ENCODE measurements at places on chromosomes 2 and 18.

DNA sequence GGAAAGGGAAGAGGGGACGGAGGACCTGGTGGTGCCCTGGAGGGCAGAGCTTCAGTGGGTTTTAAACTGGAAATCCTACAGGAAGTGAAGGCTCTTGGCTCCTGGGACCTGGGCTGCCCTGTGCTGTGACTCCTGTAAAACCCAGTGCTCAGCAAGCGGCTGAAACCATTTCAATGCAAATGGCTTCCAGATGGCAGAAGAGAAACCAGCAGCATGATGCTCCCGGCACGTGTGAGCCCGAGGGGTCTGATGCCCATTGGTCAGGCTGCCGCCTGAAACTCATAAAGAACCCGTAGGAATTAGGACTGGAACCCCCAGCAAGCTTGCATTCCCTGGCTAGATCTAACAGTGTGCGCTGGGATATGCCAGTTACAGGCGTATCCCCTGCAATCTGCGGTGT, 109.2 kb upstream of the THOC1 start:
- H3K27ac ChIP-seq, result peak overlapping the region; percentile 48
- H3K27me3 ChIP-seq, result no peaks in the 10 kb centered on the region
- DNase-seq, result no peak
- H3K4me1 ChIP-seq, result peaks cover 40% of the 10 kb centered on the region

GRCh38 chr2:100146657-100146960, 4.2 kb upstream of the AFF3 start:
- H3K4me1 ChIP-seq, result no peaks in the 10 kb centered on the region
- no peaks in the 10 kb centered on the region for H3K36me3 ChIP-seq
- peaks cover 43% of the 10 kb centered on the region for H3K27me3 ChIP-seq
- H3K4me3 ChIP-seq, result no peak overlapping the region
- no peak for DNase-seq

GRCh38 chr2:240655931-240656886, 26.5 kb downstream of the AQP12B start:
- no peak for DNase-seq
- no peak overlapping the region for H3K4me3 ChIP-seq
- peaks cover 68% of the 10 kb centered on the region for H3K27me3 ChIP-seq
- no peaks in the 10 kb centered on the region for H3K36me3 ChIP-seq

- H3K27ac ChIP-seq, result no peak overlapping the region
- no peaks in the 10 kb centered on the region for H3K36me3 ChIP-seq
- peaks cover 30% of the 10 kb centered on the region for H3K27me3 ChIP-seq
- H3K4me1 ChIP-seq, result peaks cover 5% of the 10 kb centered on the region
- DNase-seq, result no peak
Measured at GRCh38 chr2:2641541-2642410, 310.7 kb upstream of the MYT1L start.

GRCh38 chr2:151347906-151348305, 9.5 kb upstream of the TNFAIP6 start:
- H3K36me3 ChIP-seq, result peaks cover 4% of the 10 kb centered on the region
- H3K27ac ChIP-seq, result no peak overlapping the region
- H3K4me3 ChIP-seq, result no peak overlapping the region
- no peak for DNase-seq
- no peaks in the 10 kb centered on the region for H3K27me3 ChIP-seq

GRCh38 chr2:230694241-230694640, 18.4 kb upstream of the CAB39 start:
- peak overlapping the region; percentile 89 for H3K27ac ChIP-seq
- peaks cover 38% of the 10 kb centered on the region for H3K4me1 ChIP-seq
- H3K4me3 ChIP-seq, result no peak overlapping the region
- H3K27me3 ChIP-seq, result no peaks in the 10 kb centered on the region
- no peaks in the 10 kb centered on the region for H3K36me3 ChIP-seq
- DNase-seq, result no peak

DNA sequence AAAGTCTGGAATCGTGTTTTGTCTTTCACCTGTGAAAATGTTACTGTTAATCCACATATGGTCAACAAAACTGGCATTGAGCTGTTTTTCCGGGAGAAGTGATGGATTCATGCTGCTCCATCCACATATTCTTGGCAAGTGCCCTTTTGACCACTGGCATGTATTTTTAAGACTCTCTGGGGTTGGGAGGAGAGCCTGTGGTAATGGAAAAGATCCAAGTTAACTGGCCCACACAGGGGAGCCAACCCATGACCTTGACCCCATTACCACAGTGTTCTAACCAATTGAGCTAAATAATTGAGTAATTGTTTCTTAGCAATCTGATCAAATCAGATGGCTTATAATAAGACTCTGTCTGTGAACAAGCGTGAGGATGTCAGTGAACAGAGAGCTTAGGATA, 296.2 kb upstream of the NRP2 start:
- no peaks in the 10 kb centered on the region for H3K27me3 ChIP-seq
- H3K4me1 ChIP-seq, result peaks cover 8% of the 10 kb centered on the region
- H3K36me3 ChIP-seq, result no peaks in the 10 kb centered on the region
- no peak overlapping the region for H3K4me3 ChIP-seq
- H3K27ac ChIP-seq, result no peak overlapping the region

GRCh38 chr2:231925303-231926179, 655 bp downstream of the NPPC start:
- no peak overlapping the region for H3K27ac ChIP-seq
- H3K4me1 ChIP-seq, result peaks cover 8% of the 10 kb centered on the region
- peaks cover 83% of the 10 kb centered on the region for H3K27me3 ChIP-seq
- DNase-seq, result peak; percentile 75
- no peaks in the 10 kb centered on the region for H3K36me3 ChIP-seq

- no peak for DNase-seq
- H3K36me3 ChIP-seq, result no peaks in the 10 kb centered on the region
- no peaks in the 10 kb centered on the region for H3K27me3 ChIP-seq
- H3K4me3 ChIP-seq, result no peak overlapping the region
- peaks cover 13% of the 10 kb centered on the region for H3K4me1 ChIP-seq
Measured at GRCh38 chr2:95276888-95277245, 2.6 kb downstream of the PROM2 start.

DNA sequence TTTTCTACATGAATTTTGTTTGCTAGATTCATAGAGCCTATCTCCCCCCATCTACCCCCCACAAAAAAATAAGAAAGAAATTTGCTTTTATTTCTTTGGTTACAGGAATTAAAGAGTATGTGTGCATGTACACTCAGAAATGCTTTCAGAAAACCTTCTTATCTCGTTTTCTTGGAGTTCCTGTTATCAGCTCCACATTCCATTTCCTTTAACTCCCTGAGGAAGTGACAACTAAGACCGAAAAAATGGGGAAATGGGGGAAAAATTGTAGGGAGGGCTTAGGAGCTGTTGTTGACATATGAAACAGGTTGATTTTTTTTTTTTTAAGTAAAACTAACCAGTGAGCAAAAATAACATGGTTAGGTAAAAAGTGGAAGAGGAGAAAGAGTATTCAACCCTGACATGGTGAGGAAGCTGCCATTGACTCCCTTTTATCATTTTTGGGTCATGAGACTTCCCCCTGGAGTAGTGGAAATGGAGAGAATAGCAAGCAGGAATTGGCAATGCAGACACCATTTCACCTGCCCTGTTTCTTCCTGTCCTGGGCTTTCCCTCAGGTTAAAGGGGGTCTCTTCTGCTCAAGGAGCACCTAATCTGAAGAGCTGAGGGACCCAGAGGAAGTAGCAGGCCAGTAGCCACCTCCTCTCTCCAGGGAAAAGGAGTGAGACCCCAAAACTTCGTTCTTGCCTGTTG, 93.5 kb downstream of the OSBPL6 start:
- peaks cover 14% of the 10 kb centered on the region for H3K36me3 ChIP-seq
- H3K4me3 ChIP-seq, result no peak overlapping the region

GRCh38 chr2:163182764-163183354, 344.3 kb upstream of the KCNH7 start:
- H3K27ac ChIP-seq, result no peak overlapping the region
- H3K36me3 ChIP-seq, result no peaks in the 10 kb centered on the region
- no peak overlapping the region for H3K4me3 ChIP-seq
- peaks cover 34% of the 10 kb centered on the region for H3K27me3 ChIP-seq
- no peak for DNase-seq

GRCh38 chr2:189803431-189803830, 19.2 kb downstream of the PMS1 start:
- peaks cover 3% of the 10 kb centered on the region for H3K4me1 ChIP-seq
- DNase-seq, result no peak
- H3K27me3 ChIP-seq, result no peaks in the 10 kb centered on the region

DNA sequence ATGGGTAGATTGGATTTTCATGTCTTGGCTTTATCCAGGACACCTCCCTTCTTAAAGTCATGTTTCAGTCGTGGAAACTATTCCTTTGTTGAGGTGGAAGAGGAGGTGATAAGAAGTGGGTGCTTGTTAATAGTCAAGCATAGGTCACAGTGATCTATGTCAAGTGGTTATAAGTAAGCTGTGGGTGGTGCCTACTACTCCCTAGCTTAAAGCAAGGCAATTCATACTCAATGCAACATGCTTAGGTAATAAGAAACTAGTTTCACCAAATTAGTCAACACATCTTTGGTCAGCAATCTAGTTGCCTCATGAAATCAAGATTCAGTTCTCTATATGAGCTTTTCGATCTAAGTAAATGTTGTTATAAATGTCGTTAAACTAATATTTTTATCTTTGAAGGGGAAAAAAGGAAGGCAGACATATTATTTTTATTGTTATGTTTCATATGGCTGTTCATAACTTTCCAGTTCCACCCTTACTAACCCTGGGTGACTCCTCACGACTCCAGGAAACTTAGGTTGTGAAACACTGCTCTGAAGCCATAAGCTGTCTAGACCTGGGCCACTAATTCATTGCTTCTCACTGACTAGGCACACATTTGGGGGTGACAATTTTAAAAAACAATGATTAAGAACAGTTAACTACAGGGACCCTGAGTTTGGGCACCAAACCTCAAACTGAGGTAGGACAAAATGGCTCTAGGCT, 5.8 kb upstream of the ABCB11 start:
- no peak overlapping the region for H3K27ac ChIP-seq
- H3K27me3 ChIP-seq, result no peaks in the 10 kb centered on the region
- no peak overlapping the region for H3K4me3 ChIP-seq
- no peak for DNase-seq
- no peaks in the 10 kb centered on the region for H3K36me3 ChIP-seq
- no peaks in the 10 kb centered on the region for H3K4me1 ChIP-seq

DNA sequence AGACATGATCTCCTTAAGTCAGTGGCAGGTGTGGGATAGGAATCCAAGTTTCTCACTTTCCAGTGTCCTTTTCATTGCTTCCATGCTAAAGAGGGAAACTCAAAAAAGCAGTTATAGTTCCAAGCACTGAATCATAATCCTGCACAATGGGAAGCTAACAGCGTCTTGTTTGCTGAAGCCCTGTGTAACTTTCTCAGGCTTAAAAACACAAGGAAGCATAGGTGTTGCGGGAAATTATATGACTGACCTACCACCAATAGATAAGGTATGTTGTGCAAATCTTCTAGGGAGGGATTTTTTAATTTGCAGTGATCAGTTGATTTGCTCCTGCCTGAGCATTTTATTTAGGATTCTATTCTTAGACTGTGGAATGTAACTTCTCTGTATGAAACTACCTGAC, 250.9 kb downstream of the MYO3B start:
- H3K27ac ChIP-seq, result no peak overlapping the region
- H3K27me3 ChIP-seq, result no peaks in the 10 kb centered on the region
- no peak for DNase-seq
- peaks cover under 1% of the 10 kb centered on the region for H3K36me3 ChIP-seq
- H3K4me1 ChIP-seq, result peaks cover 2% of the 10 kb centered on the region

- no peak overlapping the region for H3K27ac ChIP-seq
- H3K4me3 ChIP-seq, result no peak overlapping the region
- H3K4me1 ChIP-seq, result peaks cover 6% of the 10 kb centered on the region
- no peak for DNase-seq
- H3K27me3 ChIP-seq, result no peaks in the 10 kb centered on the region
- H3K36me3 ChIP-seq, result no peaks in the 10 kb centered on the region
Measured at GRCh38 chr2:70708376-70709199, 59.4 kb downstream of the ADD2 start.

DNA sequence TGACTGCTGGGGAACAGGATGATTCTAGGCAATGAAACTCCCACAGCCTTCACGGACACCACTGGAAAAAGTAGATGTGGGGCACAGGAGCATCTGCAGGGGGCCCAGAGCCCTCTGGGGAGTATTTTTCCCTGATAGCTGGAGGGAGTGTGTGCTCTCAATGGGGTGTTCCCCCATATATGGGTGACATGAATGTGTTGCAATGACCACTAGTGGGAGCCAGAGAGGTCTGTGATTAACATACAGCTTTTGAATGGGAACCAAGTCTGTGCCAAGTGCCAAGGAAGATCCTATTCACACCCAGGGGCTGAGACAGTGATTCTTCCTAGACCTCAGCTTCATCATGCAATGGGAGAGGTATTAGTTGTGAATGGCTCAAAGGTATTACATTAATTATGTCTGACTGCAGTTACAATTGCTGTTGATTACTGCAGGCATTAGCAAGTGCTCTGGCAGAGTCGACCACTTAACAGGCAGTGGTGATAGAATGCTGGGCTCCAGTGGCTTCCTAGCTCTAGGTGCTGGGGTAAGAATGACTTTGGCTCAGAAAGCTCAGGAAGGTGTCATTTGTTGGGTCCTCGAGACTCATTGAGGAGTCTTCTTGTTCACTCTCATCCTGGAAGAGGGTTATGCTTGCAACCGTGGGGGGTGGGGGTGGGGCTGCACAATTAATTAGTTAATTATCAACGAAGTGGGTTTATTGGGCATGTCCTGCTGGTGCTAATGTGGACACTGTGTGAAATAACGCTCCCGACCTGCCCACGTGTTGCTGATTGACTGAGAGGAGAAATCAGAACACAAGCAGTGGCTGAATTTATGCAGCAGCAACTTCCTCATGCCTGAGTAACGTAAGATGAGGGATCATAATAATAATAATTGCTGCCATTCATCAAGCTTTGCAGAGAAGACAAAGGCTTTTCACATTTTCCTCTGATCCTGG, 194.1 kb downstream of the CLIP4 start:
- H3K4me1 ChIP-seq, result peaks cover 27% of the 10 kb centered on the region
- H3K27me3 ChIP-seq, result peaks cover 26% of the 10 kb centered on the region
- no peaks in the 10 kb centered on the region for H3K36me3 ChIP-seq
- no peak overlapping the region for H3K4me3 ChIP-seq
